Activated naive CD4-positive, alpha-beta T cell treated with Interleukin-2 at 50 U/mL for 16 hours (primary cell): ENCODE measurements at places on chromosomes 1 and 21.

- no peak for DNase-seq
These were observed 305.8 kb upstream of the ZP4 start for GRCh38 chr1:238196516-238196915.

DNA sequence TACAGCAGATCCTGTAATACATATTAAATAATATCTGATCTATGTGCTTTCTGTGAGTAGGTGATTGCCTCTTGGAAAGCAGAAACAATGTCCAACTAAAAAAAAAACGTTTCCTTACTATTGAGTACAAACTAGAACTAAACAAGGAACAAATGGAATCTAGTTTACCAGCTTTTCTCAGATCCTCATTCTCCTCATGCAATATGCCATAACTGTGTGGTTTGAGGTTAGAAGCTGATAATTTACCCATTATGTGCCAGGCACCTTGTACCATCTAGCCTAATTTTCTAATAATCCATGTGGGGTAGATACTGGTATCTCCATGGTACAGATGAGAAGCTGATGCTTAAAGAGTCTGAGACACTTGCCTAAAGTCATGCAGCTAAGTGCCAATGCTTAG, 154.7 kb downstream of the PTGER3 start:
- no peak for DNase-seq

- DNase-seq, result no peak
These were observed 179.0 kb downstream of the PTPRU start for GRCh38 chr1:29415156-29415830.

DNA sequence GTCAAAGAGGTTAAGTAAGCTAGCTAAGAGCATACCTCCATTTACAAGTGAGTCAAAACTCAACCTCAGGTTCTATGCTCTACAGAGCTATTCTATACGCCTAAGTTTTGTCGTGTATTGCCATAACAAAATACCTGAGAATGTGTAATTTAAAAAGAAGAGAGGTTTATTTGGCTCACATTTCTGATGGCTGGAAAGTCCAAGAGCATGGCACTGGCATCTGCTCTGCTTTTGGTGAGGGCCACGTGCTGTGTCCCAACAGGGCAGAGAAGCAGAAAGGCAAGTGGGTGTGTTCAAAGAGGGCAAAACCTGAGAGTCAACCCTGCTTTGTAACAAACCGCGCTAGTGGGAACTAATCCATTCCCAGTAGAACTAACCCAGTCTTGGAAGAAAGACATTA, 60.9 kb upstream of the POU2F1 start:
- DNase-seq, result no peak

DNA sequence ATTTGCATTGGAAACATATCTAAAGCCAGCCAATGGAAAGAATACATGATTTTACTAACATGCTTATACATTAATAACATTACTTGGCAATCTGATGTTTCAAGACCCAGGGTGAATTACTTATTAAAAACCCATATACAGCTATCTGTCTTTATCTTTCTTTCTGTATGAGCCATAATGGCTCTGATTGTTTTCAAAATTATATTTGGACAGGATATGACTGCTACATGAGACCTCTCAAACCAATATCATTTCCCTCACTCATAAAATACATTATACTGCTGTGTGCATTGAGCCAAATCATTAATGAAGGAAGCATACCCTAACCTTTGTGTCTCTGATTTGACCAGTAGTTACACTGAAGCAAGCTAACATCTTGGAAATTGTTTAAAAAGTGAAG, 205.9 kb upstream of the DPYD start:
- no peak for DNase-seq

DNA sequence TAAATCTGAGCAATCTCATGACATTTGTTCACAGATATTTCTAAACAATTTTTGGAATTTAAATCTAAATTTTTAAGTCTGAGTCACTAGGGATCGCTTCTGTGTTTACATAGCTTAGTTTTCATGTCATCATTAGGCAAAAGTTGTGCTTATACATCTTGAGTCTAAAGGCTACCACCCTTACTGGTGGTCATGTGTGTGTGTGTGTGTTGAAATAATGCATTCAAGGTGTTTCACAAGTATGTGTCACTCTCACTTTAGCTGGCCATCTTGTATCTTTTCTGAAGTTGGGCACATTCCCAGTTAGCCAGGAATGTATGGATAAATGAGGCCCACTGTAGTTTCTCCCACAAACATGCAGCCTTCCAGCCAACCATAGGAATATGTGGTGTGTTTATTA, 1162.5 kb upstream of the PRMT6 start:
- no peak for DNase-seq

DNA sequence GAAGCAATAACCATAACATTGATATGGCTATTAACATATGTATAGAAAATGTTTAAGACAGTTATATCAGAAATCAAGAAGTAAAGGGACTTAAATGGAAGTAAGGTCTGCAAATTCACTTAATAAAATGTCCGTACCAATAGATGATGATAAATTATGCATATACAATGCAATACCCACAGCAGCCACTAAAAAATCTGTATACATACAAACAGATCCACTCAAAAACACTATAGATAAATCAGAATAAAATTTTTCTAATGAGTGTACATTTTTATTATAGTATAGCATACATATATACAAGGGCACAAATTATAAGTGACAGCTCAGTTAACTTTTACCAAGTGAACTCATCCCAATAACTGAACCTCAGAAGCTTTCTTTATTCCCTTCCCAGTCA, 6.0 kb downstream of the LORICRIN start:
- DNase-seq, result no peak
